ENCODE measurements at places on chromosomes 3 and 15. TPM values are rescaled to one million over a fixed set of nuclear protein-coding genes. Genes with fewer than 3 reads are reported as not detected.

Gene MYEF2
- 143 TPM for total RNA-seq

GRCh38 chr3:16183601-16184270 is 9.3 kb downstream of the GALNT15 start:
- no peak for DNase-seq

- DNase-seq: peak; percentile 70
Observed at GRCh38 chr15:100663915-100664281, 61.5 kb downstream of the ASB7 start.

Gene SCN5A
- 2.8 TPM for total RNA-seq

GRCh38 chr3:192024751-192025150 is 563.8 kb downstream of the PYDC2 start:
- no peak for DNase-seq

Gene AMT
- total RNA-seq: 67.2 TPM

DNA sequence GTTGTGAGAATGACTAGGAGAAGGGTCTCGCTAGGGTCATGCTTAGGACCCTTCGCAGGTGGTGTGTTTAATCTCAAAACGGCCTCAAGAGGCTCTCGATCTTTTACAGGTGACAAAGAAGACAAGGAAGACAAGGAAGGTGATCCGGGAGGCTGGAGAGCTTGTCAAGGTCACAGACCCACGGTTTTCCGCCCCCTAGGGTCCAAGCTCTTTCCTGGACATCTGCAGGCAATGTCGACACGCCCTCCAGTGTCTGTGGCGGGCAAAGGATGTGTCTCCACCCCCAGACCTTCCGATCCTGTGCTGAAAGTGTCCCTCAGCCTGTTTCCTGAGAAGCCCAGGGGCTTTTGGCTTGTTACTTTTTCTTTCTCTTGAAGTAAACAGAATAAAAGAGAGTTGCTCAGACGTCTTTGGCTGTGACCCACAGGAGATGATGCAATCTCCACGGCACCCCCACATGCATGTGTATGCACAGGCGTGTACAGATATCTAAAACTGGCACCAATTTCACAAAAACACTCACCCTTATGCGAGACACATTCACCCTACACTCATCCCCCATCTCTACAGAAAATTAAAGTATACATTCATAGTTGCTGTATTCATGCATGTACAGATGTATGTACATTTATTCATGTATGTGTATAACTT is 108.8 kb downstream of the KLF13 start:
- peak; percentile 89 for DNase-seq
